Mucosa of descending colon (tissue), 3 donors: ENCODE measurements at places on chromosomes 1 and 21. TPM values are rescaled to one million over a fixed set of nuclear protein-coding genes. Genes with fewer than 3 reads are reported as not detected.

- DNase-seq, result no peak
Measured at GRCh38 chr1:246482805-246483568, 24.1 kb downstream of the SMYD3 start.

DNA sequence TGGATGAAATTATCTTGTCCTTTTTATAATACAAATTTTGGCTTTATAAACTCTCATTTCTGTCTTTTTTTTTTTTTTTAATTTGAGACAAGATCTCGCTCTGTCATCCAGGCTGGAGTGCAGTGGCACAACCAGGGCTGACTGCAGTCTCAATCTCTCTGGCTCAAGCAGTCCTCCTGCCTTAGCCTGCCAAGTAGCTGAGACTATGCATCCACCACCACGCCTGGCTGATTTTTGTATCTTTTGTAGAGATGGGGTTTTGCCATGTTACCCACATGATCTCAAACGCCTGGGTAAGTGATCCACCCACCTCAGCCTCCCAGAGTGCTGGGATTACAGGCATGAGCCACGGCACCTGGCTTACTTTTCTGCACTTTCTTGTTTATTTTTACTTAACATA is 7.5 kb downstream of the TOR1AIP1 start:
- DNase-seq, result no peak

The RNF223 gene
- total RNA-seq, result 7.5 TPM

GRCh38 chr1:119359730-119360129 is 8.9 kb upstream of the HAO2 start:
- no peak for DNase-seq

GRCh38 chr21:15671188-15671587 is 58.6 kb upstream of the USP25 start:
- DNase-seq, result no peak

DNA sequence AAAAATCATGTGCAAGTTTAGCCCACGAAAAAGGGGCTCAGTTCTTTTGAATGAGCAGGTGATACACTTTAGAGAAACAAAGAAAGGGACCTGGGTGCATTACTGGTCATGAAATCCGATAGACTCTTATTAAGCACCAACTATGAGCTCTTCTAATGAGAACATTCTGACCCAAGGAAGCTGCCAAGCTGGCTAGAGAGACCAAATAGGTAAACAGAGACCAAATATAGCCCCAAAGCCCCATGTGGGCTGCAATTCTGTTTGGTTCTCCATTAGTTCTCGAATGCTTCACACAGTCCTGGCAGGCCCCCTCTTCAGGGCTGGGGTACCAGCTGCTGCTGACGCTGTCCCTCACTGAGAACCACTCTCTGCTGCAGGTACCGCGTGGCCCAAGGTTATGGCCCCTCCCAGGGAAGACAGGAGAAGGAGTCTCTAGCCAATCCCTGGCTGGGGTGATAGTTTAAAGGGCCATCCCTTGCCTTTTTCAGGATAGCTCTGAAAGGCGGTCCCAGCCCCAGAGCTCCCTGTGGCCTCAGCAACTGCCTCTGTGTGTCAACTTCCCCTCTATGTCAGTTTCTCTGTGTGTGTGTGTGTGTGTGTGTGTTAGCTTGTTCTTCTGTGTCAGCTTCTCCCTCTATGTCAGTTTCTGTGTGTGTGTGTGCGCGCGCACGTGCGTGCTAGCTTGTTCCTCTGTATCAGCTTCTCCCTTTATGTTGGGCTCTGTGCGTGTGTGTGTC is 7.1 kb upstream of the UBXN10 start:
- peak; percentile 21 for DNase-seq

- no peak for DNase-seq
Measured at GRCh38 chr1:233114860-233115259, 164.4 kb downstream of the NTPCR start.

DNA sequence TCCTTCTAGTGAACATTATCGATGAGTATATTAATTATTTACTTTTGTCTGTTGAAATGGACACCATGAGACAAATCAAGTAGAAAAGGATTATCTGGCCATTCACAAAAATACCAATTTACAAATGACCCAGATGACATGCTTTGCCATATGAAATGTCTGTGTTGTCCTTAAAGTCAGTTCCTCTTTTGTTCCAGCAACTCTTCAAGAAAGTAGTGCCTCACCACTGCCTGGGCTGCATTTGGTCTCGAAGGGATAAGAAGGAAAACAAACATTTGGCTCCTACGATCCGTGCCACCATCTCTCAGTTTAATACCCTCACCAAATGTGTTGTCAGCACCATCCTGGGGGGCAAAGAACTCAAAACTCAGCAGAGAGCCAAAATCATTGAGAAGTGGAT is 79.6 kb downstream of the RGL1 start:
- DNase-seq, result no peak

GRCh38 chr1:236342403-236343245 is 51.5 kb upstream of the EDARADD start:
- DNase-seq, result no peak

DNA sequence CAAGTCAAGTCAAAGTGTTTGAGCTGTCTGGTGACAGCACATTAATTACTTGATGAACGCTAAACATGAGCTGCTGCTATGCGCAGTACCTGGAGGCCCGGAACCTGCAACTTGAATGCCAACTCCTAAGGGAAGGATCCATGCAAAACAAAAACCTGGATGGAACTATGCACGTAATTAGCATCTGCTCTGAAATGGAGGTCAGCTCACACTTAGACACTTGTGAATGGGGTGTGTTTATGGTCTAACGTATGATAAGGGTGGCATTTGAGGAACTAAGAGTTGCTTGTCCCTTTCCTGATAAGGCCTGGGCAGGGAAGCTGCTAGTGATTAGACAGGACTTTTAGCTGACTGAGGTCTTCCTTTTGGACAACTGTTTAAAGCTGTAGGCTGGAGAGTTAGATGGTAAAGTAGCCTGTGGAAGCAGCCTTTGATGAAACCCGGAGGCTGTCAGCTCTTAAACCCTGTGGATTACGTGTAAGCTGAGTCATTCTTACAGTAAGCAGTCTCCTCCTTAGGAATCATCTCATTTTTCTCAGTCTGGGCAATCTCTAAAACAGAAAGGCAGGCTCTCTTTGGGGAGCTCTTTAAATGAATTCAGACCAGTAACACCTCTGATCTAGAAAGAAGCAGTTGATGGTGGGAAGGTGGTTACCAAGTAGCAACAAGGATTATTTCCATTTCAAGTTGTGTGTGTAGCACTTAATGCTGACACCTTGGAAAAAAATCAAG is 6.8 kb downstream of the TENT5C start:
- DNase-seq, result peak; percentile 64

DNA sequence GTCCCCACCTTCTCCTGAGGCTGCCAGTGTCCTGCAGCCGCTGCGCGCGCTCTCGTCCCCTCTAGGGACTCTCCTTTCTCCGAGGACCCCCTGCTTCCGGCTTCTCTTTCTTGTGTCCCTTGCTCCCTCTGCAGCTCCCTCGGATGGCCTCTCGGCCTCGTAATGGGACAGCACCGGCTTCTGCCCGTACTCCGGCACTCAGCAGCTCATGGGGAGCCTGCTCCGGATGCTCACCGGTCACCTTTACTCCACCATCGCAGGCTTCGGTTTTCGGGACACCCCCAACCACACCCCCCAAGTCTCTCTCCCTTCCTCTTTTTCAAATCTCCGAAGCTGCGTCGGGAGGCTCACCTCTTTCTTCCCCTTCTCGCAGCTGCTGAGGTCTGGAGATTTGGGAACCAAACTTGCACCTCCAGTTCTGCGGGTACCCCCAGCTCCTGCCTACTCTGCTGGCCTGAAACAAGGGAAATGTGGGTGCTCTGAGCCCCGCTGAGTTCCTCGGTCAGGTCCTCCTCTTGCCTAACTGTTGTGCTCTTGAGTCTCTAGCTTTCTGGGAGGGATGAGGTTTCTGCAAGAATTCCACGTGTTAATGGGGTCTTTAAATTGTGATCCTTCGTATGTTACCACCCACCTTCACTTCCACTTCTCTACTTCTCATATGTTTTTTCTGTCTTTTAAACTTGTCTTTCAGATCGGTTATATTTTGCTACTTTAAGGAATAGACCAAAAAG is 930 bp downstream of the CDC14A start:
- DNase-seq, result peak; percentile 65

The IGFN1 gene
- 0.03 TPM for total RNA-seq

The SEMA4A gene
- 5.5 TPM for total RNA-seq

GRCh38 chr1:67953301-67953700 is 97.1 kb downstream of the DIRAS3 start:
- no peak for DNase-seq

The LHX8 gene
- total RNA-seq, result not detected

The LPAR3 gene
- 3.5 TPM for total RNA-seq

GRCh38 chr1:41350055-41350378 is 11.2 kb upstream of the FOXO6 start:
- no peak for DNase-seq

- DNase-seq, result no peak
Measured at GRCh38 chr1:229760478-229760996, 134.5 kb downstream of the URB2 start.

DNA sequence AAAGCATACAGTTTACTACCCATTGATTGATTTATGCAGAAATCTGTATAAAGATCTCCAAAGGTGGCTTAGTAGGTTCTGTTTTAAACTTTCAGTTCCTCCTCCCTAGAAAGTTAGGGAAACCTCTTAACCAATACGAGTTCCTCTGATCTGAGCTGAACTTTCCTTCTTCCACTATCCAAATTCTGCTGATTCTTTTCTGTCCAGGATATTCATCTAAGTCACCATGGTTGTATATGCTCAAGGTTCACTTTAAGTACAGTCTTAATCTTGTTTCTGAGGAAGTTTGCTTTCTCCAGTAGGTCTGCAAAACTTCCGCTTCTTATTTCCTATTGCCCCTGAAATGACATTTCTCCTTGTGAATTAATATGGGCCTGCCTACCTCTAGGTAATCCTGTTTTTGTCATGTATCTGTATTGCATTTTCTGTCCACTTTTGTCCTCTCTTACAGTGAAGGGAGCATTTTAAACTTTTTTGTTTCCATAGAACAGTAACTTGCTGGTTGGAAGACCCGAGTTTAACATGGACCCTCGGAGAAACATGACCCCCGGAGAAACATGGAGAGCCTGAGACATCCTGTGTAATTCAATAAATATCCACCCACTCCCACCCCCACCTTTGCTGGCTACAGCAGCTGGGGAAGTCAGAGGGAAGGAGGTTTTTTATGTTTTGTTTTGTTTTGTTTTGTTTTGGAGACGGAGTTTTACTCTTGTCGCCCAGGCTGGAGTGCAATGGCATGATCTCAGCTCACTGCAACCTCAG is 16.7 kb upstream of the TUT4 start:
- DNase-seq, result no peak

- no peak for DNase-seq
Measured at GRCh38 chr21:42975886-42976608, 1.7 kb downstream of the PKNOX1 start.

DNA sequence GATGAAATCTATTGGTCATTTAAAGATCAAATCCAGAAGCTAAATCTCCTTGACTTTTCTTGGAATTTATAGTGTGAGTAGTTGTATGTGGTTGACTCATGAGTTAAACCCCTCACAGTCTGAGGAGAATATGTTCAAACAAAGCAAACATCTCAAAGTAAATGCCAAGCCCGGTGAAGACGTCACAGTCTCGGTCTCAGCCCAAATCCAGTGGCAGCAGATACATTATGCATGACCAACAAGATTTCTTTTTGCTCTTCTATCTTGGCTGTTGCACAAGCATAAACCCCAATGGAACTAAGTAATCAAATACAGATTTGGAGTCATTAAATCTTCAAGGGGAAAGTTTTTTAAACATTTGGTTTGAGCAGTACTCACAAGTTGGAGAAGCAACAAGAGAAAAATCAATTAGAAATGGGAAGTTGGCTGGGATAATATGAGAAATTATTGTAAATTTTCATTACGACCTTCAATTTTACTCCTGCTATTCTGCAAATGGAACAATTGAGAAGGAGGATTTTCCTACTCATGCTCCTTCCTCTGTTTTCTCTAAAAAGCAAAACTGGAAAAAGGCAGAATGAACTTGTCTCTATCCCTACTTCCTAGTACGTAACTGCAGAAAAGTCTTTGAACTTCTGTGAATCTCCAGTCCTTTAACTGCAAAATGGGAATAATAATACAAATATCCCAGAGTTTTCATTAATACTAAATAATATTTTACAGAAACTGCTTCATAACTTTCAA is 575.8 kb downstream of the NUF2 start:
- DNase-seq, result peak; percentile 36

DNA sequence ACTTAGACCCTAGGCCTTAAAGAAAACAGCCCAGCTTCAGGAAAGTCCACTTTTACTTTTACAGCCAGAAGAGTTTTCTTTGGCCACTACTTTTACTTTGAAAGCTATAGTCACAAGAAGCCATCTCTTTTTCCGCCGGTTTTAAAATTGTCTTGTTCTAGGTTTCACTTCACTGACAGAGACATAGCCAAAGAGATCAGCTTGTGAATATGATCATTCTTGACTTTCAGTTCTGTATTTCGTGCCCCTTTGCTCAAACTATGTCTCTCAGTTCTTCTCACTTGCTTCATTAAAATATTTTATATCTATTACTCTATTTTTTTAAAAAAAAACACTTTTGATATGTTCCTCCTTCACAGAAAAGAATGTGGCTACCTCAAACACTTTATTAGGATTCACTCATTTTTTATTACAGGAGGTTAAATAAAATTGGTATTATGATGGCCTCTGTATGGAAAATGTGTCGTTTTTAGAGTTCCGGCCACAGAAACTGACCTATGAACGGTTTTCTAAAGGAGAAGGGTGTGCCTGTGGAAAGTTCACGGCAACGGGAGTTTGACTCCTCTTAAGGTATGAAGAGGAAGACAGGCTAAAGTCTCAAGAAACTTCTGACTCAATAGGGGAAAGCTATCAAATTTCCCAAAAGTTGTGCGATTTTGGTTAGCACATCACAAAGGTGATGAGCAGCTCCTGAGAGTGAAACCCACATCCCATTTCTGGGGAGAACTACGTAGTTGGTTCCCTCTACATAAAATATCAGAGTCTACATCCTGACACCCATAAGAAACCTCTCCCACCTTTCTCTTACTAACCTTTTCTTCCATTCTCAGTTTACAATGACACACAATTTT is 1.2 kb downstream of the MCOLN2 start:
- peak; percentile 36 for DNase-seq

The GOLPH3L gene
- 69.4 TPM for total RNA-seq

- no peak for DNase-seq
Measured at GRCh38 chr1:63590166-63590560, 3.0 kb upstream of the PGM1 start.

- DNase-seq, result no peak
Measured at GRCh38 chr21:41974752-41975053, 20.9 kb upstream of the C2CD2 start.

- DNase-seq, result no peak
Measured at GRCh38 chr1:160522136-160522535, 919 bp downstream of the SLAMF6 start.

DNA sequence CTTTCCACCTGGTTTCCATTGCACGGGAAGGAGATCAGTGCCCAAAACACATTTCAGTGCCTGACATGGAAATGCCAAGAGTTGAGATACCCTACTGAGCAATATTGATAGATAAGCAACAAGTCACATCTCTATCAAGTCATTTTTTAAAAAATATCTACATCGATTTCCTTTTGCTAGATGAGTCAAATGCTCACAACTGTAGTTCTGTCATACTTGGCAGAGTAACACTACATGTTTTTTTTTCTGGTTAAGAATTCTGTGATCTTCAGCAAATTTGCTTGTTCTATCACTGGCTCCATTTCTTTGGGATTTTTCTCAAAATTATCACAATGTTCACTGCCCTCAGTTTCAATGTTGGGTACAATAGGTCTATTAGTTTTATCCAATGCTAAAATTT is 145.4 kb downstream of the ZC3H11B start:
- DNase-seq, result no peak

The GNAT2 gene
- total RNA-seq, result not detected

- DNase-seq, result no peak
Measured at GRCh38 chr1:221099747-221100595, 220.7 kb downstream of the HLX start.

The INSRR gene
- 0.09 TPM for total RNA-seq

GRCh38 chr1:209557221-209557620 is 26.3 kb upstream of the CAMK1G start:
- DNase-seq, result no peak
